Inflammatory macrophage (primary cell): ENCODE measurements at places on chromosomes 7 and 10.

- no peak for DNase-seq
Observed at GRCh38 chr10:47323636-47324296, 1.5 kb downstream of the GDF2 start.

DNA sequence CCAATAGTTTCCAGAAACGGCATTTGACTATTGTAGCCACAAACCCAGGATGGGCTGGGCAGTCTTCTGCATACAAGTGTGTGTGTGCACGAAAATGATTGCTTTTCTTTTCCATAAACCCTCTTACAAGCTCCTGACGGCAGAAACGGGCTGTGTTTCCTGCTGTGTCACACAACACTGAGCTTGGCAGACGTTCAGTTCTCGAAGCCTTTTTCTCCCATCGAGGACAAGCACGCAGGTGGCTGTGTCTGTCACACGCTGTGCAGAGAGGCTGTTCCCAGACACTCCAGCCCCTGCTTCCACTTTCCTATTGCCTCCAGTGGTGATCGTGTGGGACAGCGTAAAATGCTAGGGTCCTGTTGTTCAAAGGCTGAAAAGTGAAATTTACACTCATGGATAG is 32.1 kb downstream of the RBAK start:
- no peak for DNase-seq

GRCh38 chr10:50551894-50552293 is 71.9 kb downstream of the SGMS1 start:
- DNase-seq: no peak

GRCh38 chr7:120588862-120589261 is 269.1 kb downstream of the TSPAN12 start:
- DNase-seq: no peak

GRCh38 chr10:134247-135131 is 766 bp upstream of the ZMYND11 start:
- DNase-seq: peak; percentile 12

GRCh38 chr7:74656441-74656836 is 1.1 kb upstream of the GTF2I start:
- DNase-seq: peak; percentile 13

DNA sequence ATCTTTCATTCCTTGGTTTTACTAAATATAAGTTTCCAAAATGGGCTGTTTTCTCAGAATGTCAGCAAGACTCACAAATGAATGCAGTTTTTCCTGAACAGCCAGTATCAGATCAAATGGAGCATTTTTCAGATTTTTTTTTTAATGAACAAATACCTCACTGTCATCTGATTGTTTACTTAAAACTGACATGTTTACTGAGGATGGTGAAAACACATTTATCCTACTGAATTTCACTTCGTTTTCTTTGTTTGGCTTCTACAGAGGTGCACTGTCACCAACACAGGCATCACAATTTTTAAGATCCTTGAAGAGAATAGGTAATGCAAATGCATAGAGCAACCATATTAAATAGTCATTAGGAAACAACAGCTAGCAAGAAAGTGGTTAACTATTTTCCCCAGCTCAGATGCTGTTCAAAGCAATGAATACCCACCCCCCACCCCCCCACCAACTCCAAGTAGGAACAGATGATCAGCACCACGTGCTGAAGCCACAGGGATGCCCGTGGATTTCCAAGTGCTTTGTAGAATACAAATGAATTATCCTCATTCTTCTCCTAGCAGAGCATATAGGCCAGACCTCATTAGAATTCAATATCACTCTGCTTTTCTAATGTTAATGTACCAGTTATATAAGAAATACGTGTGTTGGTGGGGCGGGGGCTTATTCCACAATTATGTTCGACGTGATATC is 205.9 kb downstream of the SKAP2 start:
- DNase-seq: no peak

DNA sequence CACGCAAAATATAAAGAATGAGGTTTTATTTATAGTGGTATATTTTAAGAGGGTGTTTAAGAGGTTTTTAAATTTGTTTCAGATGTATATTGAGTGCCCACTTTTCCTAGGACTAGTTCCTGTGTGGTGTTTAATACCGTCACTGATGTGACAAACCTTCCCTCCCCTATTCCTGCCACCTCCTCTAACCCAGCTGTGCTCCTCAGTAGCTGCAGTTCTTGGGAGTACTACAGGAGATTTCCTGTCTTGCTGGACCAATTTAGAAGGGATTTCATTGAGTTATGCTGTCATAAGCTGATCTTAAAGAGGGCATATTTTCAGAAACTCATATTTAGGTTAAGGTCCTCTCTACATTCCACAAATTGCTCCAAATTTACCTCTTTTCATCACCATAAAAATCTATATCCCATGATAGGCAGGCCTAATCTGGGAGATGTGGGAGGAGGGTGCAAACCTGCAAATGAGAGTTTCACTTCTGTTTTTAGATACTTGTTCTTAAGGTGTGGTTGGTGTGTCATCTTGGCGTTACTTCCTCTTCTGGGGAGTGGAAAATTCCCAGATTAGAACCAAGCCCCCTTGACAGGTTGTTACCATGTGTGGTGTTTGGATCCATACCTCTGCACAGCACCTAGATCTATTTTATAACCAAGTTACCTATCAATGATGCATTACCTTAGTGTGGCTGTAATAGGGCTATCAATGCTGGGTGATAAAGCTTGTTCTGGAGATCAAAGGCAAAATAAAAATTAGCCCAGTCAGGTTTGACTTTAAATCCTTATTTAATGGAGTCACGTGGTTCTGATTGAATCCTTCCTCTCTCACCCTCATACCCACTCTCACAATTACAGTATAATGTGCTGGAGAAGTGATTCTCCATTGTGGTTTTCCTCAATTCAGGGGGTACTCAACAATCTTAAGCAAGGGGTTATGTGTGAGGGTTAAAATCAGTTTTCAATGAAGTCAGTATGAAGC is 141.1 kb downstream of the CDK14 start:
- DNase-seq: peak; percentile 8

DNA sequence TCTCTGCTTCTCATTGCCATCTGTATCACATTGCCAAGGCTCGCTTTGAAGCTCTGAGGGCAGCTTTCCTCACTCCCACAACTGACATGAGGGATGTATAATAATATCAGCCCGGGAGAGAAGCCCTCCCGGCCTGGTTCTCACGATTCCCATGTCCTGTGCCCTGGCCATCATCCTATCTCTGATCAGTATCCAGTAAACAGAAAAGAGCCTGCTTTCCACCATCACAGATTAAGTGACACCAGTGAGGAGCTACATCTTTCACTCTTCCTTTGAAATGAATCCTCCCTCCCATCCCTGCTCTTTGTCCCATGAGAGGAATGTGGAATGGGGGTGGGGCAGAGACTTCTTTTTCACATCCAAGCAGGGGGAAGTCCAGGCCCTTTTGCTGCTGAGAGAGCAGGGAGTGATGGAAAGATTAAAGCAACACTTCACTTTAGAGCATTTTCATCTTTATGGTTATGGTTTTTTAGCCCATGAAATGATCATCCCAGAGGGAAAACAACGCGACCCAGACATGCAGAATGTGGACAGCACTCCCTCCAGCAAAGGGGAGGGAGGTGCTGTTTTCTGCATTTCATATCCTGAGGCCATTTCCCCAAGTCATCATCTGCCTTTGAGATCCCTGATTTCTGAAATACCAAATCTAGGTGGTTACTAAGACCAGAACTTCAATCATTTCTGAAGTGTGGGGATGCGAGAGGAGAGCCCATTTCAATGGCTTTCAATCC is 84.6 kb upstream of the LYZL1 start:
- no peak for DNase-seq

GRCh38 chr7:1597066-1597760 is 27.4 kb upstream of the PSMG3 start:
- DNase-seq: peak; percentile 71

GRCh38 chr10:125204400-125204799 is 44.0 kb upstream of the CTBP2 start:
- no peak for DNase-seq

GRCh38 chr10:71323407-71323806 is 4.3 kb downstream of the SLC29A3 start:
- DNase-seq: peak; percentile 70

DNA sequence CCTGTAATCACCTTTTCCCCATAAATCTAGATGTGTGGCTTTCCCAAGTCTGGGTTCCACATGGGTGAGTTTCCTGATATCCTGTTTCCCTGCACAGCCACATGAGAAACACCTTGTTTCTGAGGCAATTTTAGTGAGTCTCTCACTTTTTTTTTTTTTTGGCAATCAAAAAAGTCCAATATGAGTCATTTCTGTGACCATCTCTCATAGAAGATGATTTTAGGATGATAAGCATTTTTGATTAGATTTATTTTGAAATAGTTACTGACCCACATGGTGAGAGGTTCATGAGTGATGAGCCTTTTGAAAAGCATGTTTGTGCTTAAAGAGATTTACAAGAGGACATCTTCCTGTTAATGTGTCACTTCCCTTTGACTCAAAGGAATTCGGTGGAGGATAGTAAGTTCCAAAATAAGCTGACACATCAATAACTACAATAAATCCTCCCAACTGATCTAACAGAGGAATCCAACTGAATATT is 464.0 kb downstream of the INHBA start:
- DNase-seq: no peak
